ENCODE measurements at places on chromosomes 16 and 17.

- no peak for DNase-seq
Measured at GRCh38 chr16:17356243-17356933, 114.4 kb downstream of the XYLT1 start.

GRCh38 chr16:982145-983043, 824 bp downstream of the SOX8 start:
- no peak for DNase-seq

- DNase-seq: no peak
Measured at GRCh38 chr17:44801880-44802279, 28.2 kb downstream of the GJC1 start.

- no peak for DNase-seq
Measured at GRCh38 chr17:65457635-65458257, 103.7 kb downstream of the AXIN2 start.

Data from stimulated activated CD4-positive, alpha-beta T cell treated with anti-CD3 and anti-CD28 coated beads, Interleukin-2, amount 100 ng/mL, for 48 hours (primary cell).